ENCODE measurements at places on chromosomes 3 and 15. TPM values are rescaled to one million over a fixed set of nuclear protein-coding genes. Genes with fewer than 3 reads are reported as not detected.

The VILL gene
- 13.3 TPM for polyA plus RNA-seq

The CCDC39 gene
- 5.3 TPM for polyA plus RNA-seq

The PLA2G4B gene
- polyA plus RNA-seq = 8.6 TPM

The ACTC1 gene
- polyA plus RNA-seq = 1.2 TPM

The ATP13A5 gene
- polyA plus RNA-seq = not detected

The RPP14 gene
- 22.8 TPM for polyA plus RNA-seq

The FRMD4B gene
- 44.1 TPM for polyA plus RNA-seq

The GOLGA6L7 gene
- 0.32 TPM for polyA plus RNA-seq

The RTP3 gene
- not detected for polyA plus RNA-seq

The A4GNT gene
- 1.7 TPM for polyA plus RNA-seq

The ISLR gene
- polyA plus RNA-seq = 65.0 TPM

The CELF6 gene
- polyA plus RNA-seq = 5.2 TPM

The BCHE gene
- 12.3 TPM for polyA plus RNA-seq

The P2RY1 gene
- 3.2 TPM for polyA plus RNA-seq

The PDZRN3 gene
- 47.2 TPM for polyA plus RNA-seq

The NPAP1 gene
- 0.24 TPM for polyA plus RNA-seq

The TRPC1 gene
- polyA plus RNA-seq = 10.4 TPM

The SOX2 gene
- 0.56 TPM for polyA plus RNA-seq

The RAD51 gene
- polyA plus RNA-seq = 10.8 TPM
